Hepatocyte (in vitro differentiated cells): ENCODE measurements at places on chromosomes 1 and 21. TPM values are rescaled to one million over a fixed set of nuclear protein-coding genes. Genes with fewer than 3 reads are reported as not detected.

The FCRL6 gene
- not detected in 2 replicates for polyA plus RNA-seq

The S100A13 gene
- 248 and 282 TPM in 2 replicates for polyA plus RNA-seq

DNA sequence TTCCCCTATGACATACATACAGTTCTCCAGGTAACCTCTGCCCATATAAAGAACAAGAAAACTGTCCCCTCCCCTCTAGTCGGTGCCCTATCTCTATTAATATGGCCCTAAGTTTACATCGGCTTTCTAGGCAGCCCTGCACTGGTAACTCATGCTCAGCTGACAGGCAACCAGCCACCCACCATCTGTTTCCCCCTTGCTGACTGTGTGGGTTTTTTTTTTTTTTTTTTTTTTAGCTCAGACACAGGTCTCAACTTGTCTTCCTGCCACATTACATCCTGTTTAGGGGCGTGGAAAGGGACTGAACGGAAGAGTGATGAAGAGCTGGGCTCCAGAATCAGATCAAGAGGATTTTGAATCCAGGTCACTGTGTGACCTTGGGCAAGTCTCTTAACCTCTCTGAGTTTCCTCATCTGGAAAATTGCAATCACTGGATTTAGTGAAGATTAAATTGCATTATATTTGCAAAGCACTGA, 14.0 kb downstream of the LAPTM5 start:
- DNase-seq: no peak
- H3K27me3 ChIP-seq: no peaks in the 10 kb centered on the region
- H3K27ac ChIP-seq: no peak overlapping the region
- no peaks in the 10 kb centered on the region for H3K36me3 ChIP-seq
- H3K4me1 ChIP-seq: peaks cover 17% of the 10 kb centered on the region

GRCh38 chr21:42574234-42575027, 60.8 kb downstream of the SLC37A1 start:
- DNase-seq: no peak
- H3K4me3 ChIP-seq: no peak overlapping the region
- no peaks in the 10 kb centered on the region for H3K27me3 ChIP-seq
- H3K27ac ChIP-seq: no peak overlapping the region
- H3K36me3 ChIP-seq: peaks cover 4% of the 10 kb centered on the region

DNA sequence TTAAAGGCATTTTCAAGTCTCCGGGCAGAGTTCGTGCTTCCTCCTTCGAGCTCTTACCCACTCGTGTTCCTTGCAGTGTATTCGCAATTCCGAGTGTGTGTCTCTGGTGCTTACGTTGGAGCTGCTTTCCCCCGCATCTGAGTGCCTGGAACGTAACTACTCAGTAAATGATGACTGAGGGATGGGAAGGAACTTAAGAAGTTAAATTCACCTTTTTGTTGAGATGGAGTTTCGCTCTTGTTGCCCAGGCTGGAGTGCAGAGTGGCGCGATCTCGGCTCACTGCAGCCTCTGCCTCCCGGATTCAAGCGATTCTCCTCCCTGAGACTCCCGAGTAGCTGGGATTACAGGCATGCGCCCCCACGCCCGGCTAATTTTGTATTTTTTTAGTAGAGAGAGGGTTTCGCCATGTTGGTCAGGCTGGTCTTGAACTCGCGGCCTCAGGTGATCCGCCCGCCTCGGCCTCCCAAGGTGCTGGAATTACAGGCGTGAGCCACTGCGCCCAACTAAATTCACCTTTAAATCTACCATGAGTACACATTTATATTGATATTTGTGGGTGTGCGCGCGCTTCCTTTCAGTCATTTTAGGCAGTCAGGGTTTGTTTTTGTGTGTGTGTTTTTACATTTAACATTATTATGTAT, 837 bp downstream of the NDUFS5 start:
- no peaks in the 10 kb centered on the region for H3K36me3 ChIP-seq
- H3K4me3 ChIP-seq: peak overlapping the region; percentile 70
- peak overlapping the region; percentile 94 for H3K27ac ChIP-seq
- DNase-seq: no peak
- H3K4me1 ChIP-seq: peaks cover 5% of the 10 kb centered on the region
- H3K27me3 ChIP-seq: no peaks in the 10 kb centered on the region
